CD4-positive, alpha-beta T cell treated with Interleukin-10 for 1 hour (primary cell): ENCODE measurements at places on chromosomes 3 and 15.

DNA sequence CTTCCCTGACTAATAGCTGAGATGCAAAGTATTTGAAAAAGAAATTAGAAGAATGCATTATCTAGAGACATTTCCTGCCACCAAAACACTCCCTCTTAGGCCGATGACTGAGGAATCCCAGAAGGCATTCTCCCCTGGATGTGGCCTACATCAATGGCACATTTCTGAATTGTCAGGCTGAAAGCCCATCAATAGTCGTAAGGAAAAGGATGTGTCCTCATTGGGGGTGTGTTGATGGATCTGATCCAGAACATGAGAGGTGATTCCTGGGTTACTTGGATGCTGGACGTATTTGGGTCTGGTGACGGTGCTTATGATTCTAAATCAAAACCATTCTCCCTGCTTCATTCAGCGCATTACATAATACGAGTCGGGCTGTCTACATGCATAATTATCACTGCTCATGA lies 216.9 kb upstream of the CDIN1 start:
- DNase-seq, result no peak

- DNase-seq, result no peak
These were observed 780 bp upstream of the P4HTM start for GRCh38 chr3:48989126-48989795.

GRCh38 chr3:125357837-125358236 lies 17.3 kb downstream of the ZNF148 start:
- DNase-seq, result no peak

GRCh38 chr3:106913966-106914365 lies 463.3 kb upstream of the CCDC54 start:
- no peak for DNase-seq

- DNase-seq, result no peak
These were observed 72.5 kb downstream of the MGLL start for GRCh38 chr3:127749787-127750225.

GRCh38 chr15:68966996-68967395 lies 36.7 kb downstream of the SPESP1 start:
- no peak for DNase-seq

- DNase-seq, result no peak
These were observed 587.9 kb downstream of the GBE1 start for GRCh38 chr3:81173514-81173913.

GRCh38 chr3:196232154-196232881 lies 16.0 kb downstream of the SLC51A start:
- no peak for DNase-seq

- DNase-seq, result peak; percentile 22
These were observed 43.2 kb upstream of the ADCY5 start for GRCh38 chr3:123491966-123492587.

DNA sequence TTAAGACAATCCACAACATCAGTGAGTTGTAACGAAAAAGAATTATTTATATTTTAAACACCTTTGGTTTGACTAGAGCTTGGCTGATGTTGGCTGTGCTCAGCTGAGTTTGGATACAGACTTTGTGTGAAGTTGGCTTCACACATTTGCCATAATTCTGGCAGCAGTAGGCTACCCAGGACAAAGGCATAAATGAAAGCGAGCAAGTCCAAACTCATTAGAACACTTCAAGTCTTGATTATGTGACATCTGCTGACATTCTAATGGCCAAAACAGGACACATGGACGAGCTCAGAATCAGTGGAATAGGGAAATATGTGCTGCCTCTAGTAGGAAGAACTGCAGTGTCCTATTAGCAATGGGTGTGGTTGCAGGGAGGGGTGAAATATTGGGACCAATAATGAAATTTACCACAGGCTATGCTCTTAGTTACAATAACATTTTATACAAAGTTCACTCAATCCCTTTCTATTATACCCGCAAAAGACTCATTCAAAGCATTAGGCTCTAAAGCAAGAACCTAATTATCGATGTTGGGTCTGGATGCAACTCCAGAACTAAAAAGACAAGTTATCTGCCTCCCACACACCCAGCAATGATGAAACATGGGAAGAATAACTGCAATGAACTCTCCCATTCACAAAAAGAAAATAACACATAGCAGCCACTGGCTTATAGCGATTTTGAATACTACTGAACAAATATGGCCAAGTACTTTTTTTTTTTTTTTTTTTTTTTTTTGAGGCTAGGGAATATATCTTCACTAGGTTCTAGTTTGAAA lies 493.9 kb upstream of the RASGRP1 start:
- DNase-seq, result no peak

DNA sequence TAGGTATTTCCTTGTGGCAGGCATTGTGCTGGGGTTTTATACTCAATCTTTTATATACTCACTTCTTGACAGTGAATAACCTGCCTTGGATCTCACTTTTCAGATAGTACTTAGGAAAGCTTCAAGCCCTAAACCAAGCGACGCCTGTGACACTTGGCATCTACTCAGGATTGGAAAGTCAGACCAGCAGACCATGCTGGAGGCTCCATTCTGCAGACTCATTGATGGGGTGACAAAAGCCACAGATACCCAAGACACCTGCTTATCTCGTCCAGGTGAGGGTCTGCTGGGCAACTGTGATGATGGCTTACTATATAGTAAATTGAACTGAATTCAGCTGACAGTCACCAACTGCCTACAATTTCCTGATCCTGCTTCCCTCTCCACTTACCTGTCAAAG lies 79.4 kb upstream of the MRPS22 start:
- DNase-seq, result no peak

GRCh38 chr3:115790759-115791158 lies 167.4 kb downstream of the GAP43 start:
- no peak for DNase-seq

DNA sequence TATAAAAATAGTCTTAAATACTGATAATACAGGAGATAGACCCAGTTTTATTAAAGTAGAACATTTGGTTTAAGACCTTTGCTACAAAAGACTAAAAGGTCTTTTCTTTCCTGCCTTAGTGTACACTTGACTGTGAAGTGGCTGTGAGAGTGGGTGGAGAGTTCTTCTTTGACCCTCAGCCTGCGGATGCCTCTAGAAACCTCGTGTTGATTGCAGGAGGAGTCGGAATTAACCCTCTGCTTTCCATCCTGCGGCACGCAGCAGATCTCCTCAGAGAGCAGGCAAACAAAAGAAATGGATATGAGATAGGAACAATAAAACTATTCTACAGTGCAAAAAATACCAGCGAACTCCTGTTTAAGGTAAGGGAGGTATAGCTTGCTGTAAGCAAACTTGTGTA lies 36.5 kb downstream of the OXNAD1 start:
- peak; percentile 39 for DNase-seq

DNA sequence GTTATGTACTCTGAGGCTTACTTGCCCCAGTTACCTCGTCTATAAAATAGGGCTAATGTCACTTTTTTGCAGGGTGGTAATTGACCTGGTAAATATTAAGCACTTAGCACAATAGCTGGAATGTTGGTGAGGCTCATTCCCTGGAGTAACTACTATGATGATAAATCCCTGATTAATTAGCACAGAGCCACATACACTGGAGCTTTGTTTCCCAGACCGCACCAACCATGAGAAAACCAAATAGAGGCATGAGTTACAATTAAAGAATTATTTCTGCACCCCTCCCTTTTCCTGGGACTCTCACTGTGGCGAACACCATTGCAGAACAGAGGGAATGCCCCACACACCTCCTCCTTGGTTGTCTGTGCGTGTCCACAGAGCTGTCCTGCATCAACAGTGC lies 76.6 kb upstream of the CPOX start:
- DNase-seq, result no peak

DNA sequence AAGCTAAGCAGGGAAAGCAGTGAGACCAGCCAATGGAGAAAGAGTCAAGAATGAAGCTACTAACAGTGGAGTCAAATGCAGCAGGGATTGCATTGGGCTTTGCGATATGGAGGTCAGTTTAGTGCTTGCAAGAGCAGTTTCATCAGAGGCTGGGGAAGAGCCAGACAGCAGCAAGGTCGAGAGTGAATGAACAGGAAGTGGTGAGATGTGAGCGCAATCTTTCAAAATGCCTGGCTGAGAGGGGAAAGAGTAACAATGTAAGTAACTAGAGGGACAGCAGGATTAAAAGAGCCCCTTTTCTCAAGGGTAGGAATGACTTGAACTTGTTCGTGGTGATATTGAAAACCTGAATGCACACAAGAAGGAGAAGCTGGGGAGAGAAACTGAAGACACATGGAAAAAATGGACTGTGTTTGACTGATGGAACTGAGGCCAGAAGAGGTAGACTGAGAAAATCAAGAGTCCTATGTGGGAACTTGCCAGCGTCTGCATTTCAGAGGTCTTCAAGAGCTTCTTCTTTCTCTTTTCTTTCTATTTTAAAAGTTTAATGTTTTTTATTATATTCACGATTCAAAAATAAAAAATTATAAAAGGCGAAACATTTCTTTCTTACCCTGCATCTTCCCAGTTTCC lies 30.6 kb upstream of the GPR160 start:
- DNase-seq, result peak; percentile 32

- no peak for DNase-seq
These were observed 26.8 kb downstream of the PAQR5 start for GRCh38 chr15:69325456-69325971.

- no peak for DNase-seq
These were observed 519.7 kb downstream of the FOXP1 start for GRCh38 chr3:71063773-71064290.

- no peak for DNase-seq
These were observed 4.4 kb upstream of the RASA2 start for GRCh38 chr3:141482245-141482922.

GRCh38 chr3:126972866-126973265 lies 10.0 kb upstream of the PLXNA1 start:
- no peak for DNase-seq

GRCh38 chr3:42970557-42970956 lies 8.6 kb upstream of the GASK1A start:
- no peak for DNase-seq

GRCh38 chr15:67127331-67127664 lies 61.9 kb downstream of the SMAD3 start:
- no peak for DNase-seq

DNA sequence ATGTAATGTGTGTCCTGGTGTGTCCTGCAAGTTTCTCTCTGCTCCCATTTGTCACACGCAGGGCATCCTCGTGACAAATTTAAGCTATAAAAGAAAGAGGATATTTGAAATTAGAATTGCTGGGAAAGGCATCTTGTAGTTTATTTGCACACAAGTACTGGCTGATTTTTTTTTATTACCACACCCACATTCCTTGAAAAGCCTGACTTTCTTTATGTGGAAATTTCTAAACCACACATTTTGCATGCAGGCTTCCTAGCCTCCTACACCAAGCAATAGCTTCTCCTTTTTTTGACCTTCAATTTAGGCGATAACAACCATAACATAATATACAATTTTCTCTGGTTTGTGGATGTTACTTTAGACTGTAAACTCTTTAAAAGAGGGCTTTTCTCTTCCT lies 126.1 kb downstream of the SERPINI1 start:
- DNase-seq, result no peak

DNA sequence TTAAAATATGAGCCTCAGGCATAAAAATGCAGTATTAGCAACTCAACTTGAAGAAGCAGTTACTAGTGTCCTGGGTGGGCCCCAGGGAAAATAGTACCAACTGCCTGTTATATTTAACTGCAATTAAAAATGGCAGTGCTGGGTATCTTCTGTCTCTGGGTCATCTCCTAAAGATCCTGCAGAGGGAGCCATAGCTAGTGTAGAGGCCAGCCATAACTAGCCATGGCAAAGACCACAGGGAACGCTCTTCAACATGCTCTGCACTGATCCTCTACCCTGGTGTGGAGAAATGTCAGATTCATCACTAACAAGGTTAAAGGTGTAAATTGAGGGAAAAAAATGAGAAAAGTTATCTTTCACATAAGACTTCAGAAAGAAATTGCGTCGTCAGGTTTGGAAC lies 181.3 kb downstream of the SNRPN start:
- DNase-seq, result no peak

DNA sequence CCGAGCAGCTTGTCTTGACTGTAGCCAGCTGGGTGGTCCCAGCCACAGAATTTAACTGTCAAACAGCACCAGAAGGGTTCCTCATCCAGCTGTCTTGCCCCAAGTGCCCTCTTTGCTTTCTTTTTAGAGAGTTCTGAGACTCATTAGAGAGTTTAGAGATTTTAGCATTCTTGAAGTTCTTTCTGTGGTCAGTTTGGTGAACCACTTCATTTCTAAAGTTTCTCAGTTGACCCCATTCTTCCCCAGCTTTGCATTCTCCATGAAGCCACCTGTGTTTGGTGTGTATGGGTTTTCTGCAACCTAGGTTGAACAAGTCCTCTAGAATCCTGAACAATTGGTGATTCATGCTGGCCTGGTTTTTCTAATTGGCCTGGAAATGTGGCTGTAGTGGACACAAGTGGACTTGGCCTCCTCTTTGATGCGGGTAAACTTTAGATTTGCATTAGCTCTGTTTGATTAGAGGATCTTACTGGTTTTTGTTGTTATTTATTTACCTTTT lies 33.7 kb downstream of the FLNB start:
- no peak for DNase-seq

- no peak for DNase-seq
These were observed 37.8 kb downstream of the EOMES start for GRCh38 chr3:27684302-27684701.

GRCh38 chr3:149199474-149199873 lies 22.2 kb downstream of the CP start:
- no peak for DNase-seq

DNA sequence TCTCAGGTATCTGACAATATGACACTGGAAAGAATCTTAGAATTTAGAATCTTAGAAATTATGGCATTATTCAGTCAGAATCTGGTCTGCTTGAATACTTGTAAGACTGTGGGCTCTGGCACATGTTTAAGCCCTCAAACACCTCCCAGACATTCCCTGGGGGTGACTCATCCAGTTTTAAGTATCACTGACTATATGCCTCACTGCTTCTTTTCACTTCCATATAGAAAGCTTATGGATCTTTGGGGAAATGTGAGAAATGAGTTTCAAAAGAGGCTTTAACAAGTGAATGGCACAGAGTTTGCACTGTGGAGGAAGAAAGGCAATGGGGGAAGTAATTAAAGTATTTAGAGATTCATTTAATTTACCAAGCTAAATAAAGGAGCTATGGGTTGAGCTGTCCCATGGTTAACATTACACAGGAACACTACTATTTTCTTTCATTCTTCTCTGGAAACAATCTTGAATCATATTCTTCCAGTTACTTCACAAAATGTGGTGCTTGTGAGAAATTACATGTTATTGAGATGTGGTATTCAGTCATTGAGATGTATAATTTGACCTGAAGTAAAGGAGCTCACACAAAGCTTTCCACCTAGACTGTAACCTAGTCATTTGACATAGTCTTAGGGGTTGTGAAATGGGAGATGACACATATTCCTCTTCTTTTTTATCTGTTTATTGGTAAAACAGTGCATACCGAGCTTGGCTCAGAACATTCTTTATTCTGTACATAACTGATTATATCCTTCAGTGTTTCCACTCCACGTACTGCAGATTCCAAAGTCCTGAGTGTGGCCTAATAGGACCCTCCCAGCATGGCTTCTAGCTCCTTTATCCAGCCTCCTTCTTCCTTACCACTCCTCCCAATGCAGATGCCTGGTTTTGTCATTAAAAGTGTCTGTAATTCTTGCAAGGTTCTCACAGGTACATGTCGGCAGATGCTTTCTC lies 544.6 kb upstream of the NECTIN3 start:
- no peak for DNase-seq

GRCh38 chr15:31522028-31522427 lies 195.4 kb downstream of the KLF13 start:
- DNase-seq, result no peak
